HTR-8/SVneo (cell line): ENCODE measurements at places on chromosomes 12 and 14.

DNA sequence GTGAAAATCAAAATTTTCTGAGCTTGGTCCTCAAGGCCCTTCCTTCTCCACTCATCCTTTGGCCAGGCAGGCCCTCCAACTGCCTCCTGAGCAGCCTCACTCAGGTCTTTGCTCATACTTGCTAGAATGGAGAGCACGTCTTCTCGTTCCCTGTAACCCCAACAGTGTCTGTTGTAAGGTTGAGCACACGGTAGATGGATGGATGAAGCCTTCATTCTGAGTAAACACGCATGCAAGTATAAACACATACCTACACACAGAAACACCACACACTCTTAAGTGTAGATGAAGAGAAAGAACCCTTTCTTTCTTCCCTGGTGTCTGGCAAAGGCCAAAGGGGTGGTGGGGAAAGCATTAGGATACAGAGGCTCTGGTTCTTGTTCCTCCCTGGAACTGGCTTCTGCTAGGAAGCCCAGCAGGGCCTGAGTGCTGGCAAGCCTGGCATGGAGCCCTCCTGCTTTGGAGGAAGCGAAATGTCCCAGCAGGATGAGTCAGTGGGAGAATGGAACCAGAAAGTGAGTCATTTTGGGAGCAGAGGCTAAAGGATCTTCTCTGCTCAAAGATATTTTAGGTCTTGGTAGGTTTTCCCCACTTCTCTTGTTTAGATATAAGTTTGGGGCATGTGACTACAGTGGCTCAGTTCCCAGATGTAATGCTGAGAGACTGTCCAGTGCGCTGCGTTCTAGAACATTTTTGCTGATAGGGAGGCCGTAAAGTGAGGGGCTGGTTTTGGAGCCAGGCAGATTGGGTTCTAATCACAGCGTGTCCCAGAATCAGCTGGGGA, 127.4 kb downstream of the CACNA1C start:
- DNase-seq, result peak; percentile 69

DNA sequence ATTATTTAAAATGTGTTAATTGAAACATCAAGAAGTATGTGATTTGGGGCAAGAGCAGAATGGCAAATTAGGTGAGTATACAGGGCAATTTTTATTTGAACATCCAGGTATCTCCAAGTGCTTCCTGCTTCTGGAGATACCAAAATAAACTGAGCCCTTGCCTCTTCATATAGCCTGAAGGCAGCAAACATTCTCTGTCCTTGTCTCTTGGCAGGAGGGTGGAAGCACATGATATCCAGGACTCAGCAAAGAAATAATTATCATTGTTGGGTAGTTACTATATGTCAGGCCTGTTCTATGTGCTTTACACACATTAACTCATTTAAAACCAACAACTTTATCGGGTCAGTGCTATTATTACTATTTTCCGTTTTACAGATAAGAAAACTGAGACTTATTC, 12.5 kb downstream of the LIN7A start:
- DNase-seq, result no peak

DNA sequence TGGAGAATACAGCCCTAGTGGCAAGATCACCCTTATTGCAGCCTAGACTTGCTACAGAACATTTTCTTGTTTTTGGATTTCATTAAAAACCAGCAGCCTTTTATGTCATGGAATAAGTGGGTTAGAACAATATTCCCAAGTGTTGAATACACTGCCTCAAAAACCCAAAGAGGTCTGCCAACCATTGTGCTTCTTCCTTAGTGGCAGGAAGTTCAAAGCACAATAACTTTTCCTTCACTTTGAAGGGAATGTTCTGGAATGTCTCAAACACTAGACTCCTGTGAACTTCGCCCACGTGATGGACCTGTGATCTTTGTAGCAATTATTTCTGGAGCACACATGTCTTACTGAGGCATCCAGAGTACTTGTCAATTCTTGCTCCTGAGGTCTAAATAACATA, 8.5 kb downstream of the SLC17A8 start:
- DNase-seq, result no peak

DNA sequence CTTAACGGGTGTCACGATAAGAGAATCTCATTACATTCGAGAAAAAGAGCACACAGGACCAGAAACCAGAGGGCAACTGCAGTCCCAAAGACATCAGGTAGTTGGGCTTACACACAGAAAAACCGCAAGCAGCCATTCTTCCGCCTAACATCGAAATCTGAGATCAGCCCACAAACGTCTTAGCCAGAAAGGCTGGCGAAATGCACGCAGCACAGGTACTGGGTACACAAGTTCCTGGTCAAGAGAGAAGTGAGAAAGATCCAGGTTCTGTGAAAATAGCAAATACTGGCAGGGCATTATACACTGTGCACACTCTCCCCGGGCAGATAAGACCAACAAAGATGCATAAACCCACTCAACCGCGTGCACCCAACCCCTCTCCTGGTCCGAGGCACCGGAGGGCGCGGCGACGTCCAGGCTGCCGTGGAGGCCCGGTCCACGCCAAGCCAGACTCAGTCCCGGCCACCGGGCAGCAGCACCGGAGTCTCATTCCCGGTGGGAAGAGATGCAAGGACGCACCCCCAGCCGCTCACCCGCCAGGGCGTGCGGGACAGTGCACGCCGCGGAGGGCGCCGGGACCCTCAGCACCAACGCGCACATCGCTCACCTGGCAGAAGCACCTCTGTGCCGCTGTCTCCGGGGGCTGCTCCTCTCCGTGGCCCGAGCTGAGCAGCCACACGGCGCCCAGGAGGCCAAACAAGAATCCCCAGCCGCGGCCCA, 437 bp downstream of the ERO1A start:
- peak; percentile 53 for DNase-seq

GRCh38 chr14:104422837-104423681, 156.5 kb upstream of the C14orf180 start:
- no peak for DNase-seq

DNA sequence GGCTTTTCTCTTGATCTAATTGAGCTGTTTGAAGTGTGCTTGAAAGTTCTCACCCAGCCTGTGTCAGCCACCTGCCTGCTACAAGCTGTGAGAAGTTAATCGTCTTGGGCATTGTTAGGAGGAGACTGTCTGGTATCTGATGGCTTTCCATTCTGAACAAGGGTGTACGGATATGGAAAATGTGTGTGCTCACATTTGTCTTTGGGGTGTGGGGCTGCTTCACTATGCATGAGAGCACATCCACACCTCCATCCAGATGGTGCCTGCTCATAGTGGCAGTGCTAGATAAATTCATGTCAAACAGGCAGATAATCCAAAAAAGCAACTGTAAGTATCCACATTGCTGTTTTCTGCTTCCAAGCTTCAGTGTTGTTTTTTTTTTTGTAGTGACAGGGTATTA, 462.2 kb downstream of the DIO2 start:
- no peak for DNase-seq
